ENCODE measurements at places on chromosomes 12 and 14.

GRCh38 chr12:27653661-27654060, 42.6 kb upstream of the REP15 start:
- no peak for DNase-seq

- DNase-seq: no peak
Measured at GRCh38 chr12:19719672-19720071, 280.4 kb downstream of the AEBP2 start.

DNA sequence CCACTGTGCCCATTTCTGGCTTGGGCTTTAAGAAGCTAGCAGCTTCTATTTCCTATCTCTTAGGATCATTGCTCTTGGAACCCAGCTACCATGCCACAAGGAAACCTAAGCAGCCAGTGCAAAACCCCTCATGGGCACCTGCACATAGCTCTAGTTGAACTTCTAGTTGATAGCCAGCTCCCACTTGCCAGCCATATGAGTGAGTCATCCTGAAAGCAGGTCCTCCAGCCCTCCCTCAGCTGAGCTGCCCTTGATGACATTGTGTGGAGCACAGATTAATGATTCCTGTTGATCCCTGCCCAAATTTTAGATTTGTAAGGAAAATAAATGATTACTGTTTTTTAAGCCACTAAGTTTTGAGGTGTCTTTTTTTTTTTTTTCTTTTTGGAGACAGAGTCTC, 234.2 kb upstream of the FBXO33 start:
- no peak for DNase-seq

- no peak for DNase-seq
Measured at GRCh38 chr12:108308395-108309085, 30.6 kb downstream of the CMKLR1 start.

DNA sequence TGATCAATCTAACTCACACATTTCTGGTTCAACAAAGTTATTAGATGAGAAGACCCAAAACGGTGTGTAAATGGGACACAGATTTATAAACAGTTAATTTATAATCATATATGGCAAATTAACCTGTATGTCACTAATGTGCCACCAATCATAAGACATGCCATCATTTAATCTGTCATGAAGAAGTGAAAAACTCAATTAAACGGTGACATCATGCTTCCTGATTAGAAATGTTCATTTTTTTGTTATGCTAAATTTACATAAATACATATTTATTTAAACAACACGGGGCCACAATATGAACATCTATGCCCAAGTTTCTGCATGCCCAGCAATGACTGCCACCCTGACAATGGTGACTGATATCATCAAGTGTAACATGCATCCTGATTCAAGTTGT, 164.1 kb upstream of the EEA1 start:
- DNase-seq: no peak

- DNase-seq: no peak
Measured at GRCh38 chr12:99611599-99611998, 36.0 kb upstream of the GARIN6 start.

GRCh38 chr14:72120315-72120714, 188.1 kb downstream of the RGS6 start:
- no peak for DNase-seq

DNA sequence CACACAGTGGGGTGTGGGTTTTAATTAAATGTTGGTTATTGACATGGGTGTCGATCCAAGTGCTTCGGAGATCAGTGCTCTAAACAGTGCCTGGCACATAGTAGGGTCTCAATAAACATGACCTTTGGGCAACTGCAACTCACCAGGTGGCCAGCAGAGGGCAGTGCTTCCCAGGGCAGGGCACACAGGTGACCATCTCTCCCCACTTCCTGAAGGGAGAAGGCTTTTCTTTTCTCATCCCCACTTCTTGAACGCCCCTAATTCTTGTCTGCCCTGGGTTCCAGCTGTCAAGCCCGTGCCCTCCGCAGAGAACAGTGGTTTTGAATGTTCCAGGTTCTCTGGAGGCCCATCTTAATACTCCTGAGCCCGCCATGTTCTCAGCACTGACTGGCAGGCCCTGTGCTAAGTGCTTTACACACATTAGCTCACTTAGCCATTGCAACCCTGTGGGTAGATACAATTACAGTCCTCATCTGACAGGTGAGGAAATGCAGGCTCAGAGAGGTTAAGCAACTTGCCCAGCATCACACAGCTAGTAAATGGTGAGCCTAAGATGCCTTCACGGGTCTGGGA, 16.3 kb downstream of the RAPGEF3 start:
- peak; percentile 71 for DNase-seq

GRCh38 chr14:69423279-69423678, 24.8 kb downstream of the SLC39A9 start:
- DNase-seq: no peak

DNA sequence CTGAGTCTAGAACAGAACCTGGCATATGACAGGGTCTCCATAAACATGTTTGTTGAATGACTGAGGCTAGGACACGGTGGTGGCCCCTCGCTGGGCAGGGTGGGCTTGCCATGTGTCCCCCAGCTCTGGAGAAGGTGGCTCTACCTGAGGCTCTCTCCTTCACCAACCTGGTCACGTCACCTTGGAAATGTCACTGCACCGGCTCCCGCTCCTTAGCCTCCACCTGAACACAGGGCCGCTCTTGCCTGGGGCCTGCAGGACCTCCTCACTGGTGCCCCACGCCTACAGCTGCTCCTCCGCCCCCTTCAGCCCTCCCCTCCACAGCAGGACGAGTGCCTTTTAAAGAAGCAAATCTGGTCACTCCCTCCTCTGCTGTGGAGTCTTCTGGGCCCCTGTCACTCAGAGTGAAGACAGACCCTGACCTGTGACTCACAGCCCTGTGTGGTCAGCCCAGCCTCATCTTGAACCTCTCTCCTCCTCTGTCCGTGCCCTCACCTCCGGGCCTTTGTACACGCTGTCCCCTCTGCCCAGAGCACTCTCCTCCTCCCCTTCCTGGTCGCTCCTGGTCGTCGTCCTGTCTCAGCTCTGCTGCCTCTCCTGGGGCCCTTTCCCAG, 81.0 kb downstream of the ADGRD1 start:
- no peak for DNase-seq

DNA sequence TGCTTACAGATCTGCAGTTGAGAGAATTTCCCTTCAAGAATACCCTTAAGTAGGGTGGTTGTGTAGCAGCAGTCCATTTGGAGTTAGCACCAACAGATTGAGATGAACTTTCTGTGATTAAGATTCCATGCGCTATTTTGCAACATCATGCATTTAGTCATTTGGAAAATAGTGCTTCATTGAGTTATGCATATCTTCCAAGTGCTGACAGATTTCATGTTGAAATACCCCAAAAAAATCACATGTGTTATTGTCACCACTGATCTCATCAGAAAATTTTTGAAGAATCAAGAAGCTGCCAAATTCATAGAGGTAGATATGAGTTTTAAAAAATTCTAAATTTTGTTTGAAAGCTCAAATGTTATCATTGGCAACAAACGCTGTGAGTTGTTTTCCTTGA, 35.5 kb upstream of the OSBPL8 start:
- no peak for DNase-seq

- no peak for DNase-seq
Measured at GRCh38 chr14:68562911-68563250, 230.0 kb downstream of the ZFP36L1 start.

DNA sequence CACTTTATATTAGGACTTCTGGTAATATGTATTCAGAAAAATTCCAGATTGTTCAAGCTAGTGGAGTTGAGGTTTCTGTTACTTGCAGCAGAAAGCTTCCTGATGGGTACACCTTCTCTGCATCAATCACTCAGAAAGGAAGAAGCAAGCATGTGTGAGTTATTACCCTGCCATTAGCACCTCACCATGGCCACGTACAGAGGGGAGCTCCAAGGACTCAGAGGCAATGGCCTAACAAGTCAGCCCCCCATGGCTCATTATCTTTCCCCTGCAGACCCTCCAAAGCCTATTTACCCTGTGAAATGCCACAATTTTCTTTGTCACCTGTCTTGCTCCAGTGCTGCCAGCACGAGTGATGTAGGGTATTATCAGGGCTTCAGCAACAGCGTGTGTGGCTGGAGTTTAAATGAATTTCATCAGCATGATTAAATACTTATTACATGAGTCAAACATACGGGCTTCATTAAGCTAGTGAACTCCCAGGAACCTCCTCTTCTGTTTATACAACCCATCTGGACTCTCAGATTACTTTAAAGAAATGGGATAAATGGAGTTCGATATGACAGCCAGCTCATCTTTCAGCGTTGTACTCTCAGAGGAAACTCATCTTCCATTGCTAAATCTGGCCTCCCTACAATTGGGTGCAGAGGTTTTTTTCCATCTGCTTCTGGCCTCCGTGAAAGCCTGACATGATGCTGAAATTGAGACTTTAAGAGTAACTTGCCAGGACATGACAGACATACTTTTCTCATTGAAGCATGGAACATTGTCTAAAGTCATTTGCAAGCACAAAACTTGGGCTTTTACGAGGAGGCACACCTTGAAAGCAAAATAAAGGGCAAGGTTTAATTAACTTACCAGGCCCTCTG, 135.9 kb downstream of the TMEM30B start:
- no peak for DNase-seq

GRCh38 chr14:68368850-68369249, 424.0 kb downstream of the ZFP36L1 start:
- DNase-seq: peak; percentile 36

DNA sequence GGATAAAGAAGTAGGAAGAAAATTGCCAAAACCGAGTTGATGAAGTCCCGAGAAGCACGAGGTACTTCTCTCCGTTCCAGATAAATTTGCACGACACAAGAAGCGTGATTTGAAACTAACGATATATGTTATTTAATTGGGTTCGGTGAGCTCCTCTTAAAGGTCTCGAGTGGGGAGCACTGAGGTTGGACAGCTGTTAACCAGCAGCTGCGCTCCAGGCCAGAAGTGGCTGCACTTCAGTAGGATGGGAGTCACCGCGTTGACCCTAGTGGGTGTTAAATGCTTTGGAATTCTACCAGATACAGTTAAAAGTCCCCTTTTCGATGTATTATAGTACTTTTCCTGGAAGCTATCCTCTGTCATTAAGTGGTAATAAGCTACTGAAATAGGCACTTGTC, 953 bp upstream of the DCAF5 start:
- no peak for DNase-seq

DNA sequence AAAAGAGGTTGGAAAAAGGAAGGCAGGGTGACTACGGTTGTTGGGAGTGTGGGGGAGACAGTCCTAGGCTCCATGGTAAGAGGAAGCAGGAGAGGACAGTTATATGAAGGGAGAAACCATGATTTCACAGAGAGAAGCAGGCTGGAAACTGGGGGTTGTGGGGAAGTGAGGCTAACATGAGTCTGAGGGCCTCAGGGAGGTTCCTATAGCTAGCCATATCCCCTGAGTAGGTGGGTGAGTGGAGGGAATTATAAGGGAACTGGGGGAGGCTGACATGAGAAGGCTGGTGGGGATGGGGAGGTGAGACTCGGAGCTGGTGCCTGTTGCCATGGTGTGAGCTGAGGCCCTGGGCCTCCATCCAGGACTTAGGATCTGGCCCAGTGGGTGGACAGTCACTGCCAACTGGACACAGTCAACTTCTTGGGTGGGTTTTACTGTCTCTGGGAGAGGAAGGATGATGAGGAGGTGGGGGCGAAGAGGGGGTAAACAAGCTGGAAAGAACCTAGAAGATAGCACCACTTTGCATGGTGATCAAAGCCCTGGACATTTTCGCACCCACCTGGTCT, 1.4 kb downstream of the RNASE13 start:
- no peak for DNase-seq

DNA sequence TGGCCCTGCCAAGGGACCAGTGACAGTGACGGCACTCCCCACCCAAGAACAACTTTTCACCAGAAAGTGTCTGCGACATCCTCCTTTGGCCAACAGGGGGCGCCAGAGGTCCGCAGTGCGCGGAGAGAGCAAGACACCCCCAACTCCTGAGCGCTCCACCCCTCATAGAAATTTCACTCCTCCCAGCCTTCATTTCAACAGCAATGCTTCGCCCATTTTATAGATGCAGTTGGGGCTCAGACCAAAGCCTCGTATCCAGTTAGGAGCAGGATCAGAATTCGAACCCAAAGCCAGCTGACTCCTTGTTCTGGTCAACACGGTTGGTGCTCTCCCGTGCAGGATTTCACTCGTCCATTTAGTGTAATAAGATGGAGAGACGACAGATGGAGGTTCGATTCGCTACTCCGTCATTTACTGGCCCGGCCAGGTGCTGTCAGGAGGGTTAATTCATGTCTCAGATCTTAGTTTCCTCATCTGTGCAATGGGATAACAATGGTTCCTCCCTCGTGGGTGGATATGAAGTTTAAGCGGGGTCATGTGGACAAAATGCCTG, 2.4 kb upstream of the POP5 start:
- DNase-seq: peak; percentile 83

DNA sequence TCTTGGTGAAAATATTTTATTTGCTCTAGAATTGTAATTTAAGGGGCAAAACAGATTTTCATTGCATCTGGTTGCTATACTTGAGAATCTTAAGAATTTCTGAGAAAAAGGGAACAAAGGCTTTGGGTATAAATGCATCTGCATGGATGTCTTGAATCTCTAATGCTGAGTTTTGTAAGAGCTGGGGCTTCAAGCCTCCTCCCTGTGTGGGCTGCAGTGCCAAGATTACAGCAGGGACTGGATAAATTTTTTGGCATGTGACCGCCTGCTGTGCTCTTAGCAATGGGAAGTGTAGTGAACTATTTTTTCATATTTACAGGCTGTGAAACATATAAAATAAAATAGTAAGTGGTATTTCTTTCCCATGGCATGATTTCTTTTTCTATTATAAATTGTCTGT, 70.0 kb downstream of the SLC38A6 start:
- DNase-seq: no peak

- no peak for DNase-seq
Measured at GRCh38 chr12:125329239-125330102, 264.2 kb downstream of the AACS start.

DNA sequence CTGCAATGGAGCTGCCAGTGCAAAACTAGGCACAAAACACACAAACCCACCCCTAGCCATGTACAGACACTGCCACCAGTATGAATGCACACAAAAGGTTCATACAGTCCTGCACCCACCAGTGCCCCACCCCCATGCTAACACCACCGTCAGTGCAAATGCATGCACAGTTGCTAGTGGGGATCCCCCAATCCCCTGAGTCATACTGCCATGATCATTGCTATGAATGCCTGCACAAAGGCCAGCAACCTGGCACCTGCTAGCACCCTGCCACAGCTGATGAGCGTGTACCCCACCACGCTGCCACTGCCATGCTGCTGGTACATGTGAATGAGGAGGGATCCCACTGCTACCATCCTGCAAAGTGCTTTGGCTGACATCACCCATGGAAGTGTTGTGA, 23.9 kb downstream of the PZP start:
- no peak for DNase-seq

DNA sequence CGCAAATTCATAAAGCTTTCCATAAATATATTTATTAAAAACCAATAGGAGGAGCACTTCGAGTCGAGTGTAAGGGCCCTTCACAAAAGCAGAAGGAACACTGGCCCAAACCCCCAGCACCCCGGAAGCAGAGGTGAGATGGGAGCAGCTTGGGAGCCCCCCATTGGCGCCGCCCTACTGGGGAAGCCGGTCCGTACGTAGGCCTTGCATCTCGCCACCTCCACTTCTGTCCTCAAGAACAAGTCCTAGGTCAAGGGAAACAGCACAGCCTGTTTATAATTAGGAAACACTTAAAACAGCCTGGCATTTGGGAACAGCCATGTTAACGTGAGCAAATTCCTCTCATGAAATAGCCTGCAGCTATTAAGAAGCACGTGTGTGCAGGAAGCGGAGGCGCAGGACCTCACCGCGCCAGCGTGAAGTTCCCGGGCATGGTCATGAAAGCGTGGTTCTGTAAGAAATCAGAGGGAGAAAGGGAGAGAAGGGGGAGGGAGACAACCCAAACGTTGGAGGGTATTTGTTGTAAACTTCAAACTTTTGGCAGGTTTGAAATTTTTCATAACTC, 7.7 kb downstream of the ANKRD9 start:
- DNase-seq: no peak

- DNase-seq: no peak
Measured at GRCh38 chr14:104563191-104563741, 16.3 kb upstream of the C14orf180 start.

Measured in CD4-positive, alpha-beta T cell treated with Interleukin-15 for 4 hours (primary cell).